ENCODE measurements at places on chromosomes 6 and 20.

GRCh38 chr6:30035784-30036183 lies 25.3 kb upstream of the POLR1H start:
- no peak for DNase-seq

GRCh38 chr20:58192567-58192966 lies 35.9 kb downstream of the ANKRD60 start:
- peak; percentile 15 for DNase-seq

GRCh38 chr6:46816626-46817025 lies 23.4 kb downstream of the MEP1A start:
- DNase-seq: no peak

- no peak for DNase-seq
Measured at GRCh38 chr6:43878823-43879495, 108.9 kb downstream of the VEGFA start.

DNA sequence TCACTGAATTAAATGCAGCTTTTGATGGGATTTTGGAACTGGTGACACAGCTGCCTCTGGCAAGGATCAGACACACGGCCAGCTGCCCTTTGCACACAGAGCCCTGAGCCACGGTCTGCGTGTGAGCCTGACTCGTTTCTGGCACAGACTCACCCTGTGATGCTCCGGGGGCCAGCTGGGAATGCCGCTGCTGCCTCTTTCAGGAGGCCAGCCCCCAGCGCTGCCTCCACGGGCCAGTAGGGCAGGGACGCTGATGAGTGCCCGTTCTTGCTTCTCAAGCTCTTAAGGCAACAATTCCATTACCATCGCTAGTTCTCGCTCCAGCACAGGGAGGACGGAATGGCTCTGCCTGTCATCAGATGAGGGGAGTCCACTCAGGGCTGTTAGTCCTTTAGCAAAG lies 61.6 kb downstream of the IRF4 start:
- DNase-seq: no peak

GRCh38 chr20:46012921-46013320 lies 4.2 kb downstream of the MMP9 start:
- DNase-seq: no peak

GRCh38 chr6:118269659-118270058 lies 278.4 kb upstream of the PLN start:
- no peak for DNase-seq

DNA sequence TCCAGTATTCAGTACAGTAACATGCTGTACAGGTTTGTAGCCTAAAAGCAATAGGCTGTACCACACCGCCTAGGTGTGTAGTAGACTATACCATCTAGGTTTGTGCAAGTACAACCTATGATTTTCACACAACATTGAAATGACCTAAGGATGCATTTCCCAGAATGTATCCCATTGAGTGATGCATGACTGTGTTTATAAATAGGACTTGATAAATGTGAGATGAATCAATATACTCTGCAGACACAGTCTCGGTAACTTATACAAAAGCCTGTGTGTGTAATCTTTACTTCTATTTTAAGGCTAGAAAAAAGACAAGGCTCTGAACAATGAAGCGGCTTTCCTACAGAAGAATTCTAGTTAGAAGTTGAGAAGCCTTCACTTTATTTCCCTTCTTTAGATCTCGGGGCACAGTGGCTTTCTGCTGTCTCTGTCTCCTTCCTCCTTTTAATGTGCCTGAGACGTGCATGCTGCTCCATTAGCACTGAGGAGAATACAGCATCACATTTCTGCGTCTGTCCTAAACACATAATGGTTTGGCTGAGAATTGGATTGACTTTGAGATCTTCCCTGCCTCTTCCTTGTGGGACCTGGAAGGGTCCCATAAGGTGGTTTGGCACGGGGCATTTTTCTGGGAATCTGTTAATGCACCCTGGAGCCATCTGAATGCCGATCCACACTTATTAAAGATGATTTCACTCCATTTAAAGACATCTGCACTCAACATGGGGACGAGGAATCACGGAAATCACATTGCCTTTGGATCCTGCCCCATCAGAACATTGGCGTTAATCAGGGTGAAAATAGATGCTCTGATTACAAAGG lies 112.5 kb downstream of the SCML4 start:
- DNase-seq: no peak

DNA sequence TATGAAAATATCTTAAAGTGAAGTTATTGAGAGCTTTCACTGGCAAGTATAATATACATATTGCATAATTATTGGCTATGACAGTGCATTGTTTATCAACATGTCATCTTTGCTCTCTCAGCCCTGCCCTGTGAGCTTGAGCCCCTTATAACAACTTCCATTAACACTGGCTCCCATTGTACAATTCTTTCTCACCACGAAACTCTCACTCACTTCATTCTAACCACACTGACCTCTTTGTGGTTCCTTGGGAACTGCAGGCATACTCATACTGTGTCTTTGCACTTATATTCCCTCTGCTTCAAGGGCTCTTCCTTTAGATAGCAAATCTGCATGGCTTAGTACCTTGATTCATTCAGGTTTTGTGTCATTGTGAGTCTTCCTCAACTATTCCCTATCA lies 411.8 kb downstream of the CDKAL1 start:
- no peak for DNase-seq

DNA sequence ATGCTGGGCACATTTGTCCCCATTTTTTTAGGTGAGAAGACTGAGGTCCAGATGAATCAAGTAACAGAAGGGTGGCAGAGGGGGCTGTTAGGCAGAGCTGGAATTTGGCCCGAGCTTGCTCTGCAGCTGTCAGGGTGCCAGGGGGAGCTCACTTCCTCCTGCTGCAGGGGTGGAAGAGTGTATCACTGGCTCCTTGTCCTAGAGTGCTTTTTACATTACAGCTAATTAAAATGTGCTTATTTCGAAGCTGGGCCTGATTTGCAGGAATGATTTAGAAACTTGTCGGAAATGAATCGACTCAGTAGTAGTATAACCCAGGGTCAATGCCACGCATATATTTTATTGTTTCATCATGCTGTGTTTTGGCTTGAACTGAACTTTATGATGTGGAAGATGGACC lies 11.1 kb downstream of the TOX2 start:
- DNase-seq: no peak

All from CD4-positive, alpha-beta T cell treated with Interleukin-4 for 4 hours (primary cell).